T follicular helper cell (primary cell): ENCODE measurements at places on chromosomes 12 and 14.

GRCh38 chr12:42145552-42146215, 1.0 kb upstream of the GXYLT1 start:
- no peak for DNase-seq

GRCh38 chr14:95332641-95333040, 12.9 kb upstream of the CLMN start:
- no peak for DNase-seq

DNA sequence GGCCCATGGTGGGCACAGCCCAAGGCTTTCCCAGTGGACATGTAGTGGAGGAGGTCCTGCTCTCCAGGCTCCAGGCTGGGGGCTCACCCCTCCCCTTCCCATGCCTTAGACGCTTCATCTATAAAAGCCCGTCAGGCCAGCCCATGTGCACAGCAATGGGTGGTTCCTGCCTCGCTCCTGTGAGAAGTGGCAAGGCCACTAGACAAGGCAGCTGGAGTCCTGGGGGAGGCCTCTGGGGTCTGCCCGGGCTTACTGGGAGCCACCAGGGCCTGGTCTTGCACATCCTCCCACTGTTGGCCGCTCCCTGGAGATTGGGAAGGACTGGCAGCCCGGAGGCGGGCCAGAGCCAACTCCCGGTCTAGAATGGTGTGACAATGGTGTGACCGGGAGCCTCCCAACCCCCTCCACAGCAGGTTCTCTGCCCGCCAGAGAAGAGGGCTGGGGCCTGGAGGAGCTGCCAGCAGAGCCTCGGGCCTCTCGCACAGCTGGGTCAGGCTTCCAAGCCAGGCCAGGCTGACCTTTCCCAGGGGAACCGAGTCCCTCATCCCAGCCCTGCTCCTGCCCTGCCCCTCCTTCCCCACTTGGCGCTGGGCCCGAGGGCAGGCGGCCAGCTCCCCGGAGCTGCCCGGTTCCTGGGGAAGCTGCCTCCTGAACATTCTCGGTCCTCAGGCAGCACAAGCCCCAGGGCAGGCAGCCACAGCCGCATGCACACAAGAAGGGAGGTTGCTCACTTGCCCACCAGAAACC, 97.9 kb downstream of the RFLNA start:
- no peak for DNase-seq

GRCh38 chr14:104604458-104605449, at the start of gene TMEM179:
TSS of gene TMEM179 (minus strand) at chr14:104604772. CDS start at chr14:104604741, 31 bp downstream.
- DNase-seq, result no peak

GRCh38 chr12:39617887-39618286, 1.7 kb downstream of the ABCD2 start:
- no peak for DNase-seq

DNA sequence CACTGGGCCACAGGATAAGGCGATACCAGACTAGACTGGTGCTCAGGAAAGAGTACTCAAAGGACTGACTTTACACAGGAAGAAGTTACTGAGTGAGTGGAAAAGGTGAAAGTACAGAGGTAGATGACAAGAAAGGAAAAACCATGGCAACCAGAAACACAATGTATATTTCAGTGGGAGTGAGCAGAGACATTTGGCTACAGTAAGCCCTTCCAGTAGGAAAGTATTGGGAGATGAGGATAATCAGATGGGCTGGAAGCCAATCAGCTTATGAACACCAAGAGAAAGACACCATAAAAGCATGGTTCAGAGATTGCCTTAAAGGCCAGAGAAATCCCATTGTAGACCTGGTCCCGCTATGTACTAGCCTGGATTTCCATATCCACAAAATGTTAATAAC, 51.6 kb downstream of the TMTC1 start:
- DNase-seq, result no peak

DNA sequence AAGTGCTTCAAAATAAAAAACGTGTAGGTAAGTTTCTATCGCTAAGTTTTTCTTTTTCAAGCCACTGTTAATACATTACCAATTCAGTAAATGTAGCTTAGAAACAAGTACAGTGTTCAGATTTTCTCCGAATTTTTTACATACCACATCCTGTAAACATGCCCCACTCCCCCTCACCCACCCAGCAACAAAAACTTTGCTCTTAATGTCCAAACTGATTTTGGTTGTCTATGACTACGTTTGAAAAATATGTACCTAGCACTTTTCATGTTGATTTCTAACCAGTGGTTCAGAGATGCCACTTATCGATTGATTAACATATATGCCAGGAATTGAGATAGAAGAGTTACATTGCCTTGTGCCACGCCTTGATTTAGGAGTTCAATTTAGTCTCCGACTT, 663 bp upstream of the LIN7A start:
- DNase-seq, result no peak

DNA sequence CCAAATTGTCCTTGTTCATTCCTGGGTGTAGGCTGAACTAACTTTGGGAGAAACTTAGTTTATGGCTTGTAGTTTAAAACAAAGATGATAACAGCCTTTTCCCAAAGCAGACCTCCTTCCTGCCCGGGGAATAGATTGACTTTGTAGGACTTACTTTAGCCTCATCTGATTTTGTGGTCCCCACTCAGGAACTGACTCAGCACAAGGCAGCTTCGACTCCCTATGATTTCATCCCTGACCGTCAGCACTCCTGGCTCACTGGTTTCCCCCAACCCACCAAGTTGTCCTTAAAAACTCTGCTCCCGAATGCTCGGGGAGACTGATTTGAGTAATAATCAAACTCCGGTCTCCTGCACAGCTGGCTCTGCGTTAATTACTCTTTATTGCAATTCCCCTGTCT, 40.1 kb upstream of the DDHD1 start:
- no peak for DNase-seq

- DNase-seq, result no peak
Observed at GRCh38 chr14:91326514-91327249, 82.2 kb upstream of the GPR68 start.

DNA sequence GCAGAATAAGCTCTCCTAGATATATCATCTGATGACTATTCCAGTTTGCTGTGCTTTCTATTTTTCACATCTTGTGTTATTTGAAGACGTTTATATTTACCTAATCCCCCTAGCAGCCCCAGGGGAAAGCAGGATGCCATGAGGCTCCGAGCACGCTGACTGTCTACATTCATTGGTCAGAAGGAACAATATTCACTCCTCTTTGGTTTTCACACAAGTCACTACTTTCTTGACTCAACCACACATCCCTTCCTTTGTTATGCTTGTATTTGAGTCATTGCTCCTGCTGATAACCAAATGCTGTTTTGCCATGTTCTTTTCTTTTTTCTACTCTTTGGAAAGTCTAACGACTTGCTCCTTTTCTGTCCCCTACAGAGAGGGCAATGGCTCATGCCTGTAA, 86.5 kb upstream of the SLC38A2 start:
- no peak for DNase-seq

- no peak for DNase-seq
Observed at GRCh38 chr12:106978035-106978800, 8.7 kb downstream of the MTERF2 start.

GRCh38 chr14:96516351-96516750, 14.2 kb downstream of the PAPOLA start:
- DNase-seq, result no peak

DNA sequence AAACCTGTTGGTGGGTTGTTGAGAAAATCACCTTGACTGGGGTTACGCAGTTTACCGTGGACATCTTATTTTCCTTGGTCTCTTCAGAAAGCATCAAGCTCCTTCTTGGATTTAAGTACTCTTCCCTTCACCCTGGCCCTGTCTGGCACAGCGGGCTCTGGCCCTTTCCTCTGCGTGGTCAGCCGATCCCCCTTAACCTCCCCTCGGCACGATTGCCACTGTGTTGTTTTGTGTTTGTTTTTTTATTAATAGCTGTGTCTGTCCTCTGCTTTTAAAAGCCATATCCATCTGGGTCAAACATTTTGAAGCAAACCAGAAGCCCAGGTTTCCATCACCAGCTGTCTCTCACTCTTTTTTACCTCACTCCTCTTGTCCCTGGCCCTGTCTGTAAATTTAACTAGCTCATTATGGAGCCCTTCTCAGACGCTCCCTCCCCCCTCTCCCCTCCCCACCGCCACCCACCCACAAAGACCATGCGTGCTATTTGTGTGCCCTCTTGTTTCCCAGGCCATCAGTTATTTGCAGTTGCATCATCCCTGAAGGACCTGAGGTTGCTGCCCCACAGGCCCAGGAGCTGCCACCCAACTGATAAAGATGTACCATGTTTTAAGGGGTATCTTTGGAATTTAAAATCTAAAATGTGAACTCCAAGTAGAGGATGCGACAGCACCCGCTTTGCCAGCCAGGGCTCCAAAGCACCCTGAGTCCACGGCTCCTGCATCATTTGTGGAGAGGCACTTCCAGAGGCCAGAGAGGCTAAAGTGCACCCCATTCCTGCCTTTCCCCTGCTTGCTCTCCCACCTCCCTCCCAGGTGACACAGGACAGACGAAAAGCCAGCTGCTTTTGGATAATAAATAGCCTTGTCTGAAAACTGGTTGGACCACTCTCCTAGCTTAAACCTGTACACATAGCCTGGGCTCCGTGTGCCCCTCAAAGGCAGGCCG, 3.9 kb downstream of the BCL11B start:
- DNase-seq, result no peak

GRCh38 chr14:101623077-101623372, 61.7 kb downstream of the DIO3 start:
- no peak for DNase-seq

GRCh38 chr12:48882315-48882687, 16.6 kb upstream of the RND1 start:
- no peak for DNase-seq

DNA sequence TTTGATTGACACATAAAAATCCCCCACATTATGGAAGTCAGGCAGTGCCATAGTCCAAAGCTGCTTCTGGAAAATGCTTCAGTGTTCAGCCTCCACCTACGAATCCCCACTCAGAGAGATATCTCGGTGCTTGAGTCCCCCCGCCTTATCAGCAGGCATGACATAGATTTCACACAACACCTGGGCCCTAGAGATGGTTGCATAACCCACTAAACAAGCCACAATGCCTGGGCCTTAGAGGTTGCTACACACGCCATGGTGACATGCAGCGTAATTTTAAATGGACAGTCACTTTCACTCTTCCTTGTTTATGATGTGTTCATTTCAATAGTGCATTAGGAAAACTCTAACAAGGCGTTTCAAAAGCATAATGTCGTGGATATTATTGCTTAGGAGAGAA, 38.0 kb downstream of the CCDC60 start:
- DNase-seq, result no peak

DNA sequence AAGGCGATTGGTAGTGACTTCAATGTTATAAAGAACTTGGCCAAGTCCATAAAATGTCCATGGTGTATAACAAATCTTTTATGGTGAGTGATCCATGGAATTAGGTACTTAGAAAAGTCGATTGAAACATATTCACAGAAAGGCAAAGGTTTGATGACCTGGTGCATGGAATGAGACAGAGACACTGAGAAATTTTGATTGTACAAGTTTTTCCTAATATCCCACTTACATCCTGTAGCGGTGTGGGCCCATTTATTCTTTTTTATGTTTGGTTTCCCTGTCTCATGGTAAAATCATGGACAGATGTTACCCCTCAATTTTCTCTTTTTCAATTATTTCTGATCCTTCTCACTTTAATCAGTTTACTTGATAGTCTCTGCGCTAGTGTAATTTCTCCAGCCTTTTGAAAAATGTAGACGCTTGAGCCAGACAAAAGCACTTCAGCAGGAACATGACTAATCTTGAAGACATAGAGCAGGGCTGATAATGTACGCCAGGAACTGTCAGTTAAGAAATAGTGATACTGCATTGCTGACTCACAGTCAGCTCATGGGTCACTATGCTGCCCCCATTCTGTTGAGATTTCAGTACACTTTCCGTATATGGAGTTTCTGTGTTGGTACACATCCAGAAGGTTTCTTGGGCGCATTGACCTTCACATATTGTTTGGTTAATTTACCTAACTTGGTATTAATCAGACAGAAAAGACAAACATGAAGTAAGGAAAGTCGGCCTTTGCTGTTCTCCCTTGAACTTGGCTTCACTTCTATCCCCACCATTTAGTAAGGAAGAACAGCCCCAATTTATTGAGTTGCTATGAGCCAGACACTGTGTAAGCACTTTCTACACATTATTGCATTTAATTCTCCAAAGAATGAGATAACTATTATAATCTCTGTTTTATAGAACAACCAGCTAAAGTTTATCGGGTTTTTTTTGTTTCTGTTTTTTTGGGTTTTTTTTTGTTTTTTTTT, 841.7 kb downstream of the DIO2 start:
- no peak for DNase-seq

DNA sequence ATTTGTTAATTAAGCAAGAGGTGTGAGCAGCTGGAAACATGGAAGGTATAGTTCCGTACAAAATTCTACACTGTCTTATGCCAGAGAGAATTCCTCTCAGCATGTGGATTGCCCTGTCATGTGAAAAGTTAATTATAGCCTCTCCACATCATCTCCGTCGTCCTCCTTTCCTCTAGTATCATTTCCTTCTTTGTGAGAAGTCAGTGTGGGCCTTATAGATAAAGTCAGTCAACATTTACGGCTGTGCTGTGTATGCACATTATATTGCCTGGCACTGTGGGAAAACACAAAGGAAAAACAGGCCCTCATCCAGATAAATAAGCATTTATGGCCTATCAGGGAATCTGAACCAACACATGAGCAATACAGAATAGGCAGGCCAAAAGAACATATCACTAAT, 236.6 kb downstream of the SEC23A start:
- DNase-seq, result no peak

DNA sequence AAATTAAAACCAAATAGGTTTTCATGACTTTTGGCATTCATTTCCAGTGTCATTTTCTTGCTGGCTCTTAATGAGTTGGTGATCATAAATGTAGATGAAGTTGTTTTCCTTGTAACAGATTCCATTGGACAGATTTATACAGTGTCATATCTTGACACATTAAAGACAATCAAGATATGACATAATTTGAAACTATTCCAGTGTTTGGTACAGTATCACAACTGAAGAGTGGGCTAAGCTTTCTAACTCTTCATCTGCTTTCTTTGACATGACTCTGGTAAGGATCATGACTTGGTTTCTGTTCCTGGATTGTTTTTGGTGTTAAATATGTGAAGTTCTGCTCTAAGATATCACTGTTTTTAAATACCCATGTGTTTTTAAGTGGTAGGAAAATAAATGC, 289.6 kb downstream of the NAV3 start:
- no peak for DNase-seq

DNA sequence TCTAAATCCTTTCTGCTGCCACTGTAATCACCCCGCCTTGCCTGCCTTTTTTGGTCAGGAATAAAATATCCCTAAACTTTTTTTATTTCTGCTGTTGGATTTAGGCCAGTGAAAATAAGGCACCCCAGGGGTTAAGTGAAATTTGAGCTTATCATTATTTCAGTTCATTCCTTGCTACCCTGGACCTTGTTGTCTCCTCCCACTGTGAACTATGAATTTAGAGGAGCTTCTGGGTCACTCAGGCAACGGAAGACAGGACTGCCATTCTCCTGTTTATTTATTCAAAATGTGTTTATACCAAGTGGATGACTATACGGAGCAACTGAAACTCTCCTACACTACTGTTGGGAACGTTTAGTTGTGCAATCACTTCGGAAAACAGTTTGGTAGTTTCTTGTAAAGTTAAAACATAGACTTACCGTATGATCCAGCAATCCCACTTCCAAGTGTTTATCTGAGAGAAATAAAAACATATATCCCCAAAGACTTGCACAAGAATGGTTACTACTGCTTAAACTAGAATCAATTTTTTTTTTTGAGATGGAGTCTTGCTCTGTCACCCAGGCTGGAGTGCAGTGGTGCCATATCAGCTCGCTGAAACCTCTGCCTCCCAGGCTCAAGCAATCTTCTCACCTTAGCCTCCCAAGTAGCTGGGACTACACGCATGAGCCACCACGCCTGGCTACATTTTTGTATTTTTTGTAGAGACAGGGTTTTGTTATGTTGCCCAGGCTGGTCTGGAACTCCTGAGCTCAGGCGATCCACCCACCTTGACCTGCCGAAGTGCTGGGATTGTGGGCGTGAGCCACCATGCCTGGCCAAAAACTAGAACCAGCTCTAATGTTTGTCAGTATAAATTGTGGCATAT, 2.3 kb upstream of the TRAFD1 start:
- no peak for DNase-seq
